ENCODE measurements at places on chromosomes 1 and 21. TPM values are rescaled to one million over a fixed set of nuclear protein-coding genes. Genes with fewer than 3 reads are reported as not detected.

Gene GSTM1
- total RNA-seq, result 4.1 TPM

Gene METTL13
- 23.2 TPM for total RNA-seq

Gene SMCP
- total RNA-seq, result not detected

Gene NPR1
- total RNA-seq, result 0.41 TPM

Gene PTGER3
- total RNA-seq, result 2.4 TPM

Gene PDC
- total RNA-seq, result not detected

Gene IL10RB
- total RNA-seq, result 12.2 TPM

Gene OR2L5
- 0.41 TPM for total RNA-seq

Gene WLS
- total RNA-seq, result 28.1 TPM

Gene FHL3
- 4.9 TPM for total RNA-seq

Gene PALMD
- total RNA-seq, result 40.8 TPM

Gene FBXO2
- 6.1 TPM for total RNA-seq

Gene RNU1-3
- under 0.01 TPM for total RNA-seq

Gene FCRL3
- under 0.01 TPM for total RNA-seq

Gene KRTAP7-1
- total RNA-seq, result not detected

Gene ZNF648
- under 0.01 TPM for total RNA-seq

Gene MASP2
- not detected for total RNA-seq

Gene SPRR2A
- not detected for total RNA-seq

All from frontal cortex (tissue), 4 donors.